ENCODE measurements at places on chromosomes 13 and 19.

DNA sequence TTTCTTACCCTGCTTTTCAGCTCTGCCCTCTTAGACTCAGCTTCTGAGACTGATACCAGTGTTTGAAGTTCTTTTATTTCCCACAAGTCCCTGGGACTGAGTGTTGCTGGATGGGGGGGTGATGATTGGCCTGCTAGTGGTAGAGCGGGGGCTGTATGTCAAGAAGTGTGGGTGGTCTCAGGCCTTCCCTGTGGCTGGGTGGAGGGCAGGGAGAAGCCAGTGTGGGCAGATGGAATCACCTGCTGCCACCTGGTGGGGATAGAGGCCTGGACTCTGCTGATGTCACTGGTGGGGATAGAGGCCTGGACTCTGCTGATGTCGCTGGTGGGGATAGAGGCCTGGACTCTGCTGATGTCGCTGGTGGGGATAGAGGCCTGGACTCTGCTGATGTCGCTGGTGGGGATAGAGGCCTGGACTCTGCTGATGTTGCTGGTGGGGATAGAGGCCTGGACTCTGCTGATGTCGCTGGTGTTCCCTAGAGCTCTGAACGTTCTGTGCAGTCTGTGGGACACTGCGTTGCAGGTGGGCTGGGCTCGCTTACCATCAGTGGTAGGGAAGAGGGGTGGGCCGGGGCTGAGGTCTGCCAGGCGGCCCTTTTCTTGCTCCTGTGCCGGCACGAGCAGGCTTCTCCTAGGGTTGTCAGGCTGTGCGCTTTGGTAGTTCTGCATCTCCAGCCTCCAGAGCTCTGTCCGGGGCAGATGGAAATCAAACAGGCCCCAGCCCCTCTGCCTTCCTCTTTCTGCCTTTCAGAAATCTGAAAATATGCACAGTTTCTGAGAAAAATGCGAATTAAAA, 101.3 kb downstream of the ARHGEF7 start:
- no peak for DNase-seq

DNA sequence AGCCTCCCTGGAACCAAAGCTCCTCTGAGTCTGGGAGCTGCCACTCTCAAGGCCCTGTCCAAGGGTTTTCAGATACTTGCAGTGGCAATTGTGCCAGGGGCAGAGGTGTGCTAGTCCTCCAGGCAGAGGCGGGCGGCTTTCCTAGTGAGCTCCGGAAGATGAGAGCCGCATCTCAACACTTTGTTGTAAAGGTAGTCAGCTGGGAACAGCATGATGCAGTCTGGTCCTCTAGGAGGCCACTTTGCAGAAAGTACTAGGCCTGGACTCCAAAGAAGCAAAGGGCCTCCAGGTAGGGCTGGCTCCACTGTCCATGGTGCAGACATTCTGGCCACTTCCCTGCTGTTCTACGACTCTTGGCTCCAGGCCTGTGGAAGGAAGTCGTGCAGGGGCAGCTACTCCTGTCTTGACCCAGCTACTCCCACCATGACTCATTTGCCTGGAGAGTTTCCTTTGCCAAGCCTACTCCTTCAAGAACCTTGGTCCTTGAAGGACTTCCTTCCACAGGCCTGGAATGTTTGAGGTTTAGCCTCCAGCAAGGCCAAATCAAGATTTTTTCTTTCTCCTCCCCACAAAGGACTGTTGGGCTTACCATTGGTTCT, 9.9 kb upstream of the ZNF536 start:
- no peak for DNase-seq

- no peak for DNase-seq
These were observed 35.3 kb upstream of the SLC10A2 start for GRCh38 chr13:103101500-103101899.

- no peak for DNase-seq
These were observed 14.9 kb upstream of the AP1M2 start for GRCh38 chr19:10601999-10602329.

DNA sequence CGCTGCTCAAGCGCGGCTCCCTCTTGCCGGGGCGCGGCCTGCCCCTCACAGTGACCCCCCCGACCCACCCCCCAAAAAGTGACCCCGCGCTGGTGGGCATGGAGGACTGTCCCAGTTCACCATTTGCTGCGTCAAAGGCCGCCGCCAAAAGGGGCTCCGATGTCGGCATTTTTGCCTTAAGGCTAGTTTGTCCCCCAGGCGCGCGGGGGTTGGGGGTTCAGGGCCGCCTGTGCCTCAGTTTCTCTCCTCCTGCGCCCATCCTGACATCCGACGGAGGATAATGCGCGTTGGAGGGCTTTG, 17.1 kb downstream of the NFIX start:
- DNase-seq, result no peak

GRCh38 chr13:37663724-37664123, 65.2 kb upstream of the POSTN start:
- DNase-seq, result no peak

DNA sequence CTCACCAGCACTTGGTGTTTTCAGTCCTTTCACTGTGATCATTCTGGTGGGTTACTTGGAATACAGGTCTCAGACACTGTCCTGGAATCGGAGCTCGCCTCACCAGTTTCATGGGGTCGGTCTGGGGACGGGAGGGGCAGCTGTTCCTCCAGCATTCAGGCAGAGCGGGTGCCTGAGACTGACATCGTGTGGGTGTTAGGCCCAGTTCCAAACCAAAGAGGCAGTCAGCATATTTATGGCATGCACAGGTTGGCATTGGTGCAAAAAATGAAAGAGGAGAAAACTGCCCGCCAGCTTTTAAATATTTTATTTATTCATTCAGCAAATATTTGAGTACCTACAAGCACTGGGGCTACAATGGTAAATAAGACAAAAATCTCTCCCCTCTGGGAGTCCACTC, 20.1 kb downstream of the PLEKHF1 start:
- no peak for DNase-seq
